ENCODE measurements at places on chromosomes 12 and 14. TPM values are rescaled to one million over a fixed set of nuclear protein-coding genes. Genes with fewer than 3 reads are reported as not detected.

The USP30 gene
- total RNA-seq: 10.9 TPM

The ABCD2 gene
- total RNA-seq: 0.12 TPM

The KRT4 gene
- total RNA-seq: not detected

The TCL1A gene
- not detected for total RNA-seq

The HOXC10 gene
- not detected for total RNA-seq

The RAD9B gene
- total RNA-seq: not detected

The TMTC1 gene
- 115 TPM for total RNA-seq

The PLD4 gene
- total RNA-seq: not detected

The TDG gene
- 26.7 TPM for total RNA-seq

The SLC22A17 gene
- 19.0 TPM for total RNA-seq

The C12orf42 gene
- not detected for total RNA-seq

The VSIG10 gene
- total RNA-seq: 16.0 TPM

The TAS2R8 gene
- not detected for total RNA-seq

The TEX22 gene
- total RNA-seq: 0.23 TPM

The NEUROD4 gene
- total RNA-seq: not detected

The RCOR1 gene
- 7.0 TPM for total RNA-seq

The CCDC38 gene
- not detected for total RNA-seq

The NACA gene
- total RNA-seq: 1,430 TPM

The OR6J1 gene
- total RNA-seq: not detected

The KLHL33 gene
- 0.23 TPM for total RNA-seq

The TPH2 gene
- total RNA-seq: not detected

The CBLN3 gene
- total RNA-seq: 1.6 TPM

The CFAP251 gene
- 2.3 TPM for total RNA-seq

The SERPINA10 gene
- total RNA-seq: not detected

The SRRM4 gene
- total RNA-seq: not detected

The IFI27 gene
- total RNA-seq: 30.8 TPM

The INHBC gene
- total RNA-seq: not detected

The LRP1-AS gene
- total RNA-seq: not detected

The IL26 gene
- total RNA-seq: 0.35 TPM

The FLRT2 gene
- 14.0 TPM for total RNA-seq

The PPP1R12A gene
- 100 TPM for total RNA-seq

The AQP2 gene
- not detected for total RNA-seq

The SLCO1C1 gene
- not detected for total RNA-seq

The SLCO1B1 gene
- total RNA-seq: not detected

The NGB gene
- not detected for total RNA-seq
